Caco-2 (cell line): ENCODE measurements at places on chromosomes 7 and 10.

DNA sequence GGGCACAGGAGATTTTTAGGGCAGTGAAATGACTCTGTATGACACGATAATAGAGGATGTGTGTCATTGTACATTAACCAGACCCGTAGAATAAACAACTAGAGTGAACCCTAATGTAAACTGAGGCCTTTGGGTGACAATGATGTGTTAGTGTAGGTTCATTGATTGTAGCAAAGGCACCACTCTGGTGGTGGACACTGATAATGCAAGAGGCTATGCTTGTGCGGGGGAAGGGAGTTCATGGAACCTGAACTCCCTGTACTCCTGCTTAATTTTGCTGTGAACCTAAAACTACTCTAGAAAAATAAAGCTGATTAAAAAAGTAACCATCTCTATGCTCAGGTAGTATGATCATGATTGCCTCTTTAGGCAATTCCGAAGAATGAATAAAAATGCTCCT is 96.3 kb upstream of the VIPR2 start:
- DNase-seq = no peak

DNA sequence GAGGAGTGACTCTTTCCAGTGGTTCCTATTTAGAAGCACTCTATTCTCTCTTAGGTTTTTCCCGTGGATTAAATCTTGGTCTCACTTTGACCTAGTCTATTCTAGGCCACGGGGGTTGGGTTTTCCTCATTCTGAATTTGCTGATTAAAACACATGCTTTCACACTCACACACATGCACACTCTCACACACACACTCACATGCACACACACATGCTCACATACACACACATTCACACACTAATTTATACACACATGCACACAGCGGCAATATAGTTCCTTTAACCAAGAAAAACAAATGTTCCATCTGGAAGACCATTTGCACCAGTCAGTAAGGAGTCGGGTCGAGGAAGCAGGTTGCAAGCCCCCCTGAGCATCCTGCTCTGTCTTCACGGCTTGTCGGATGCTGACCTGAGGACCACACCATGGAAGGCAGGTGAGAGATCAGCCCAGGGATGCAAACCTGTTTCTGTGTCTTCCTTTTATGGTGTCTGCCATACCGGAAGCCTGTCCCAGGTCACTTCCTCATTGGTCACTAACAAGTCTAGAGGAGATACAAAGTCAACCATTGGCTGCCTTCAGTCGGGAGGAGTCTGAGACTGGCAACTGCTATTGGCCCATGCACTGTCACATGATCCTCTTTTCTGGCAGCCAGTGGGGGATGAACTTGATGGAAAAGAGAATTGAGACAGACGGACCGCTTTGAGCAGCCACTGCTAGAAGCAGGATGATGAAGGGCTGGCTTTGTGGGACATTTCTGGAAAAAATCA is 330.8 kb downstream of the FGFR2 start:
- no peak for DNase-seq

DNA sequence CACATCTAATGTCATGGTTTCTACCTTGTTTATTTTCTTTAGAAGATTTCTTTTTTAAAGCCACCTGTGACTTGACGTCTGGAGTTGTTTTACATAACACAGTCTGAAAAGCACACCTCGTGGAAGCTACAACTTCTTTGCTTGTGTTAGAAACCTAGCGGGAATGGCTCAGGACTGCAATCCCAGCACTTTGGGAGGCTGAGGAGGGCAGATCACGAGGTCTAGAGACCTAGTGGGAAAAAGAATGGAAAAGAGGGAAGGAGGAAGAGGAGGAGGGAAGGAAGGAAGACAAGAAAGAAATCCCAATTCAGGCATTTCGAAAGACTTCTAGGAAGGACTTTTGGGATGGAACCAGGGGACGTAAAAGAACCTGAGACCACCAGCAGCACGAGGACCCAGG is 146.3 kb upstream of the CELF2 start:
- no peak for DNase-seq

DNA sequence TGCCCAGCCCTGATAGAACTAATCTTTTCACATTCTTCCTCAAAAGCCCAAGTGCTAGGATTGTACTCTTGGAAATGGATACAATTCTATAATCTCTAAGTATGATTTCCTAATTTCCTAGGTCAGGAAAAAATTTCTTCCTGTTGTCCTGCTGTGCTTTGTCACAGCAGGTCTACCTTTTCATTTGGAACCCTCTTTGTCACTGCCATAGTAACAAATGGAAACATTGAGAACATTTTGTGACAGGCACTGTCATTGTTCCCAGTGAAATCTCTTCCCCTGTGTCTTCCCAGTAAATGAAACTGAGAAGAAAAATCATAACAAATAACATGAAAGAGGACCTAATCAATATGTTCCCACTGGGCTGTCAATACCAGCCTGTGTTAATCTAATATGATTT is 150.9 kb upstream of the KAT6B start:
- no peak for DNase-seq

- DNase-seq = peak; percentile 19
These were observed 11.1 kb upstream of the ZMIZ1 start for GRCh38 chr10:79057481-79058275.

GRCh38 chr10:122702275-122702674 is 2.6 kb upstream of the C10orf120 start:
- no peak for DNase-seq

GRCh38 chr10:27578316-27578715 is 74.2 kb downstream of the RAB18 start:
- DNase-seq = no peak

DNA sequence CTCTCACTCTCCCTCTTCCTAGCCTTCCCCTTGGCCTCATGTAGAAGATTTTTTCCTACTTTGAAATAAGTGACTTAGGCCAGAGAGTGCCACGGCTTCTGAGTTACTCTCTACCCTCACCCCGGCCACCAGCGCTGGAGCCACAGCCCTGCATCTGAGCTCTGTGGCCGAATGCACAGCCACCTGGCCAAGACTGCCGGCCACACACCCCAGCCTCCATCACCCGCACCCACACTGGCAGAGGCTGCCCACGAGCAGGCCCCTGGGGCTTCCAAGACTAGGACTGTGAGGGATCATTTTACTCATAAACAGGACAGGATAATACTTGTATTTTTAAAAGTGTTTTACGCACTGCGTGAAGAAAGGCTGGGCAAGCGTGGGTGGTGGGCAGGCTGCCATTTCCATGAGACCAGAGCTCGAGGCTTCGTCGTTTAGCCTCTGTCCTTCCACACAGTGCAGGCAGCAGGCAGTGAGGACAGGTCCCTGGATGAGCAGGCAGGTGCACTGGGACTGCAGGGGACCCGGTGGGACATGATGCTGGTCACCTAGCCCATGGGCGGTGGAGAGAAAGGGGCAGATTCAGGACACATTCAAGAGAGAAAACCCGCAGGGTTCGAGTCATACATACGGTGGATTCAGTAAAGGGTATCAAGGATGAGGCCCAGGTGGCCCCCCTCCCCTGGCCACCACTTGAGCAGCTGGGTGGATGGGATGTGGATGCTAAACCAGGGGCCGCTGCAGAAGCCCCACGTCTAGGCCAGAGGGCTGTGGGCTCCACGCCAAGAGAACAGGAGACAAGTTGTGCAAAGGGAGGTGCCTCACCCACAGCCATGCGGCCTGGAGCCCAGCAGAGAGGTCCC is 35.5 kb upstream of the RNF32 start:
- peak; percentile 31 for DNase-seq

GRCh38 chr10:127694580-127695193 is 42.3 kb upstream of the FOXI2 start:
- peak; percentile 68 for DNase-seq

DNA sequence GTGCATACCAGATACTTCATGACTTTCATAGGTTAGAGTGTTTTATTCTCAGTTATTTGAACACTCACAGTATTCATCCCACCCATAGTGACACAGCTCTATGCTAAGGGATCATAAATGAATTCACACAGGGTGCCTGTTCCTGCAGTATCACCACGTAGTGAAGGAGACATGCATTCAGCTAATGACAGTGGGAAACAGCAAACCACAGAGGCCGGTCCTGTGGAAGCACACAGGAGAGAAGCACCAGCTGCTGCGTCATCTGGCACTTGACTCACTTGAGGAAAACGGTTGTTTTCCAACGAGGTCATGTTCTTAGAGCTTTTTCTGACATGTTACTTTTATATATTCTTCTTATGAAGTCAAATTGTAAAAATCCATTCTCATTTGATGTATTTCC is 73.0 kb downstream of the UBE3C start:
- DNase-seq = no peak

DNA sequence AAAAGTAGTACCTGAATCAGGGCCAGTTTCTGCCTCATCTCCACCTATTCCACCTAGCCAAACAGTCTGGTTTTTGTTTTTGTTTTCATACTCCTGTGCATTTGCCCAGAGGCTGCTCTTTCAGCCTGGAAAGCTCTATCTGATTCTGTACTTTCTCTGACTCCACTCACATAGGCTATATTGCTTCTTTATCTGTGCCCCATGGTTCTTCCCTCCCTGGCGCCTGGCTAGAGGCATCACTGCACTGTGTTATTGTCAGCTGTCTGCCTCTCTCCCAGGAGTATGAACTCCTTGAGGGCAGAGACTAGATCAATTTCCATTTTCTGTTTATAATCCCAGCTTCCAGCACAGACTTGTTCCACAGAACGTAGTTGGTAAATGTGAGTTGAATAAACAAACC is 5.1 kb upstream of the LMOD2 start:
- no peak for DNase-seq

DNA sequence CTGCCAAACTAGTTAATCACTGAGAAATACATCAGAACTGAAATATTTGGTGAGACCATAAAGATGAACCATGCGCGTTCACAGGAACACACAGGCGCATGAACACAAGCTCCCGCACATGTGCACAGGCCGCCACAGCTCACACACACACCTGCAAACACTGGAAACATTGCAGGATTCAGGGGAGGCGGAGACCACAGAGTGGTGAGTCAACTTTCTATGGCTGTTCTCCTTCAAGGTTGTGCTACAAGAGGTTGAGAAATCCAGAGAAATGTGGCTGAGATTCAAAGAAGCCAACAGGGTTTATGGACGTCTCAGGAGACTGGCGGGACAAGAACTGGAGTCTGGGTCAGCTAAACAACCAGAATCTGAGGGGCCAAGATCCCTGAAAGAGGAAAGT is 17.8 kb downstream of the ESYT2 start:
- no peak for DNase-seq

- DNase-seq = peak; percentile 32
These were observed 4.3 kb upstream of the ABCC2 start for GRCh38 chr10:99777918-99778714.

DNA sequence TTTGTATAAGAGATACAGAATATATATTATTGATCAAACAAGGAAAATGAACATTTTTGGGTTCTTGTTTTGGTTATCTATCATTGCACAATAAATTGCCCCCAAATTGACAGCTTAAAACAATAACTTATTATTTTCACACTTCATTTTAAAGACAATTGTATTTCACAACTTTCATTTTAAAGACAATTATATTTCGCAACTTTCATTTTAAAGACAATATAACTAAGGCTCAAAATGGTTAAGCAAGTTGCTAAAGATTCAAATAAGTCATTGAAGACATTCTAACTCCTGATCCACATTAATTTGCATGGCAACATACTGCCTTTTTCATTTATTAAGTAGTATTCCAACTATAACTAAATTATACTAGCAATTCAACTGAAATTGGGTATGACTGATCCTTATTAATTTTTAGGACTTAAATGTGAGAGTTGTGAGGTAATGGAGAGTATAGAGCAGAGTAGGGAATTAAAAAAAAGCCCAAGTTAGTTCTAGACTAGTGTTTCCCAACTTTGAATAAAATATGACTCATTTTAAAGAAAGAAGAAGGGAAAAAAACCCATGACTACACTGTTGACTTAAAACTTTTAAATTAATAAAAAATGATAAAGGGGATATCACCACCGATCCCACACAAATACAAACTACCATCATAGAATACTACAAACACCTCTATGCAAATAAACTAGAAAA is 9.9 kb upstream of the STEAP2 start:
- DNase-seq = no peak

- no peak for DNase-seq
These were observed 82.9 kb upstream of the ANLN start for GRCh38 chr7:36306722-36307121.

DNA sequence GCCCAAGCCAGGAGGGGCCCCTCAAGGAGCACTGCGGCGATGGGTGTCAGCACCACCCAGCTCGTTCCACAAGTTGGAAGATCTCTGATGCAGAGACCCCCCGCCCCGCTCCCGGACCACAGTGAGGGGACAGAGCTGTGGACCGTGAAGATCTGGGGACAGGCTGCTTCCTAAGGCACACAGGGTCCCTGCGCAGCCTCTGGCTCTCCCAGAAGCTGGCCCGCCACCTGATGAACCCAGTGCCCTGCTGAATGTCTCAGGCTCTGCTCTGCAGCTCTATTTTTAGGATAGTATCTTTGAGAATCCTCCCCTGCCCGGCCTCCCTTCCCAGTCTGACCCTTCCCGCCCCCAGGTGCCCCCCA is 29.7 kb downstream of the GBX1 start:
- no peak for DNase-seq

DNA sequence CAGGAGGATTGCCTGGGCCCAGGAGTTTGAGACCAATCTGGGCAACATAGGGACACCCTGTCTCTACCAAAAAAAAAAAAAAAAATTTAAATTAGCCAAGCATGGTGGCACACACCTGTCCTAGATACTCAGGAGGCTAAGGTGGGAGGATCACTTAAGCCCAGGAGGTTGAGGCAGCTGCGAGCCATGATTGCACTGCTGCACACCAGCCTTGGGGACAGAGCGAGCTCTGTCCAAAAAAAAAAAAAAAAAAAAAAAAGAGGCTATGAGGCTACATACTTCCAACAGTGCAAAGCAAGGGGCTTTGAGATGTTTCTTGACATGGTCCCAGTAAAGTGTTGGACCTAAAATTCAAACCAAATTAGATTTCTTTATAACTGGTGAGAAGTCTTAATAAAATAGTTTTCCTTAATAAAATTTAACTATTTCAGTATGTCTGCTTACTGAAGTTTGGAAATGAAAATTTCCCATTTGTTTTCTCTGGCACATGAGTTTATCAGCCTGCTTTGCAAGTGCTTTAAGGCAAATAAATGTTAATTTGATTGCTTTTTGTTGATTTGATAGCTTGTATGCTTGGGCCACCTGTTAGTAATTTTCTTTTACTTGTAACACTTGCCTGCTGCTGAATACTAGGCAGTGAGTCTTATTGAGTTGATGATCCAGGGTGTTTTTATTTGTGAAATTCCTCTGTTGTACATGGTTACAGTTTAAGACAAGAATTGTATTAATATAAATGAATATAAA is 16.1 kb downstream of the CALU start:
- no peak for DNase-seq

DNA sequence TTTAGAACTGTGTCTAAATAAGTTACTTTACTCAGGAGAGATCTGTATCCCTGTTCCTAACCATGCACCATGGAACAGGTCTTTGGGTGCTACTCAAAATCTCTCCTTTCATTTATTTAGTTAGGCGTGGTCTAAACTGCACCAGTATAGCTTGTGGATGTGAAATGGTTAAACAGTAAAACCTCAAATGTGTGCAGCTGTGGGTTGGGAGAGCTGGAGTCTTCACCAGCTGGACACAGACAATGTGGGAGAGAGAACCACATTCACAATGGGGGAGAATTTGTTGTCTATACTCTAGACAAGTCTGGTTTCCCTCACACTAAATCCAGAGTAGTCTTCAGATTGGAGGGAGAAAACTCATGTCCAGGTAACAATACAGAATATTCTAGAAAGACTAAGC is 31.2 kb upstream of the IKZF1 start:
- DNase-seq = no peak

GRCh38 chr7:48887500-48887899 is 36.8 kb upstream of the CDC14C start:
- no peak for DNase-seq
